ENCODE measurements at places on chromosomes 4 and X.

GRCh38 chr4:132063829-132064228, 1085.3 kb upstream of the PCDH10 start:
- no peak for DNase-seq

DNA sequence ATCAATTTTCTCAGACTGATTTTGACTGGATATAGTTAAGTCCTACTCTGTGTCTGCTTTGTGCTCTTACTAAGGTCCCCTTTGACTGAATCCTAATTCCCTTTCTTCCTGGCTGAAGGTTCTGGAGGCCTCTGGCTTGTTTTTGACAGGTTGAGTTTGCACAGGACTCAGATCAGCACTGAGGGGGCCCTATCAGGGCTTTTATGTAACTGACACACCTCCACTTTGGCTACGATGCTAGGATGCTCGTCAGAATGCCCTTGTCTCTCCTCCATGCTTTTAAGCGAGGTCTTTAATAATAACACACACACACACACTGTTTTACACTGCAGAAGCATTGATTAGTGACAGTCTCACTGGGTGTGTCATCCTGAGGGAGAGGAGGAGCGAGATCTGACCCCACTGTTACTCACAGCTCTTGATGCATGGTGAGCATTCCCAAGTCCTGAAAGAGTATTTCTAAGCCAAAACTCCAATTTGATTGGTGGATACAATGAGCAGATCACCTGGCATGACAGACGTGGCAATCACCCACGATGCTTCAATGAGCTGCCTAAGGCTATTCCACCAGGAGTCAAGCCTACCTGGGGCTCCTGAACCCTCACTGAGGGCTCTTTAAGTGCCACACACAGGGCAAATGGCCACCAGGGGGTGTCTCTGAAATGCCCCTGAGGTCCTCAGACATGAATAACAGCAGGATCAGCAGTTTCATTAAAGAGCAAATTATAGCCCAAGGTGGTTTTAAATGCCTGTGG, 130.4 kb upstream of the CPEB2 start:
- DNase-seq: no peak

DNA sequence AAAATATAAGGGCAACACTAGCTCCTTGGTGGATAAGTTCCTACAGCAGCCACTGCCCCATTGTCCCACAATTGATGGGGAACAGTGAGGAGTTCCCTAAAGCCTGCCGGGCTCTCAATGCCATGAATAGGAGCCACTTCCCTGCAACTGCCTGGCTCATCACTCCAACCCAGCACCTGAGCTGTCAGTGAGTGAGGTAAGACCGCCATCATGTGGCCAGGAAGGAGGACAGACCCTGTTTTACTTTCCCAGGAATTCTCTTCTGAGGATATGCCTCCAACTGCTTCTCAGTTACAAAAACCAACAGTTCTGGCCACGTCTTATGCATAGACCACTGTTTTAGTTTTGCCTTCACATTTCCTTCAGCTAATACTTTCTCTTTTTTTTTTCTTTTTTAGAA, 45.5 kb downstream of the SRPX start:
- DNase-seq: no peak

- no peak for DNase-seq
Measured at GRCh38 chr4:145170223-145170622, 10.2 kb downstream of the OTUD4 start.

- no peak for DNase-seq
Measured at GRCh38 chr4:31545755-31546154, 825.6 kb downstream of the PCDH7 start.

GRCh38 chr4:175339100-175339707, 421.0 kb downstream of the ADAM29 start:
- DNase-seq: no peak

DNA sequence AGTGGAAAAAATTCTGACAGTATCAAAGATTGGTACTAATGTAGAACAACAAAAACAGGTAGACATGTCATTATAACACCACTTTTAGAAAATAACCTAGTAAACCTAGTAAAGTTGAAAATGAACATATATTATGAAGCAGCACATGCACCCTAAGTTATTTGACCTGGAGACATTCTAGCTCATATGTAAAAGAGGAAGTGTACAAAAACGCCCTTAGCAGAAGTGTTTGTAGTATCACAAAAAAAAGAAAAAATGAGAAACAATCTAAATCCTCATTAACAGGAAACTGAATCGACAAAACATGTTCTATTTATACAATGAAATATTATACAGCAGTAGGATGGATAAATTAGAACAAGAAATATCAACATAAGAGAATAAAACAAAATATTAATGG, 318.9 kb upstream of the PPP1R2C start:
- no peak for DNase-seq

DNA sequence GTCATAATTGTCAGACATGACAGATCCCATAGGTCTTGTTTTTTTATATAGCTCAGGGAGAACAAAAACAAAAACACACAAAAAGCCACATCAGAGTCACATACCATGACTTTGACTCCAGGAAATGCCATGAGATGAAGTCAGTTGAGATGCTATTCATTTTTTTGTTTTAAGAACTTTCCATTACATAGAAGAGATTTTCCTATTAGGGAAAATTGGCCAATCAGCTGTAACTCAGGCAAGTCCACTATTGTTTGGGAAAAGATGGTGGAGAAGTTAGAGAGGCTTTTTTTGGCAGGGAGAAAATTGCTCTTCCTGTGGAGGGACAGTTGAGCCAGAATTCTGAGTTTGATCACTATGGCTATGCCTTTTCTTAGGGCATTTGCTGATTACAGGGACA, 72.6 kb downstream of the SMARCA5 start:
- DNase-seq: no peak

- no peak for DNase-seq
Measured at GRCh38 chrX:132614297-132614696, 125.5 kb upstream of the MBNL3 start.

DNA sequence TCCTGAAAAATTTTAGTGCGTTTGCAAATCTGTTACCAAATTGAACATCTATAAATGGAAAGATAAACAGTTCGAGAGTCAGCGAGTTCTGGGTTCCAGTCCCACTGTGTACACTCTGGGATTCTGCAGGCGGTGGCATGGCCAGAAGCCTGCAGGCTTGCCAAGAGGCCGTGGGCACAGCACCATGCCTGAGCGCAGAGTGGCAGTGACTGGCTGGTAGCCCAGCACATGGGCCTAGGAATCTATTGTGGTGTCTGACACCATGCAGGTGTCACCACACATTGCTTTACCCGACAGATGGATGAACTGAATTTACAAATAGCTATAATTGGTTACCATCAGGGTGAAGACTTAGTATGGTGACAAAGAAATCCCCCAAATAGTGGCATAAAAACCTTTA, 71.7 kb upstream of the TLR3 start:
- DNase-seq: no peak

- no peak for DNase-seq
Measured at GRCh38 chr4:146076081-146076480, 99.4 kb upstream of the LSM6 start.

GRCh38 chrX:111671668-111672067, 9.3 kb upstream of the ALG13 start:
- DNase-seq: no peak

DNA sequence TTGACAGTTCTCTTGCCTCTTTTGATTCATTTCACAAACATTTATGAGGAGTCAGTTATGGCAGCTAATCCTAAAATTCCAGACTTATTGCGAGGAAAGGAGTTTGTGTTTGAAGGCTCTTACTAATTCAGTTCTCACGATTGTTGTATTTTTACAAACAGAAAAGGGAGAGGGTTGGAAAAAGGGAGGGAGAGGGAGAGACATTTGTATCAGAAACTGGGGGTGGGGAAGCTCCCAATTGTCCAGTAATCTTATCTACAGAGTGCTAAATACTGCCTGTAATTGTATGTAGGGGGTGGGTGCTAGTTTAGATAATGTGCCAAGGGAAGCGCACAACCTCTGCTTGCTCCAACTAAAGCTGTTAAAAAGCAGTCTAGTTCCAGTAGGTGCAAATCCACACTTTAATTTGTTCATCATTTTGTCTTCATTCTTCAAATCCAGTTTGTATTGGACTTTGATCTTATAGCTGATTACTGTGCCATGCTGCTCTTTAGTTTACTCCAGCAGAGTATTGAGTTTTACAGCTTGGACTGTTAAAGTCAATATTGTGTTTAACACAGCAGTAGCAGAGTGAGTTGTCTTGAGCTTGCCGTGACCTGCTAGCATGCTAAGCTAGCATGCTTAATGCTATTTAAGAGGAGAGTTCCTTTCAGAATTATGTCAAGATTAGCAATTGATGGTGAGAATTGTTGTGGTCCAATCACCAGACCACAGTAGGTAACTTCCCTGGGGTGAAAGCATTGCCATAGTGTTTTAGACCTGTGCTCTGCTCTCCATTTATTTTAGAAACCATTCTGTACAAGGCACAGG, 13.9 kb downstream of the FNIP2 start:
- no peak for DNase-seq

GRCh38 chr4:110002326-110002725, 89.6 kb downstream of the EGF start:
- no peak for DNase-seq

- DNase-seq: no peak
Measured at GRCh38 chr4:122911588-122911987, 10.8 kb downstream of the NUDT6 start.

- DNase-seq: no peak
Measured at GRCh38 chr4:185835814-185836213, 23.8 kb upstream of the SORBS2 start.

- DNase-seq: no peak
Measured at GRCh38 chrX:1152090-1152489, 60.4 kb downstream of the CRLF2 start.

GRCh38 chr4:61938250-61938846, 738.2 kb downstream of the ADGRL3 start:
- no peak for DNase-seq

DNA sequence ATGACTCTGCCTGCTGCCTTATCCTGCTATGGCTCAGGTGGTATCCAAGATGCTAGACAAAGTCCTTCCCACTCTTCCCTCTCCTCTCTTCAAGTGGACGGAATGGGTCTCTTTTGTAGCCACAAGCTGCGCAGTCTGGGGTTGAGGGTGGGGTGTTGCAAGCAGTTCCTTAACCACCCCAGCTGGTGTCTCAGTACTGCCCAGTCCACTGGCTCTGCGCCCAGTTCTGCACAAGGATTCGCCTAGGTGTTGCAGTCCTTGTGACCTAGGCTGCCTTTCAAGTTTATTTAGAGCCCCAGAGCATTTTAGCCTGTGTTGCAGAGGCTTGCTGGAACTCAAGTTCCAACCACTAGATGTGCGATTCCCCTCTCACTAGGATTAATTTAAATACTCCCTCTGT, 120.7 kb downstream of the NEXMIF start:
- no peak for DNase-seq

DNA sequence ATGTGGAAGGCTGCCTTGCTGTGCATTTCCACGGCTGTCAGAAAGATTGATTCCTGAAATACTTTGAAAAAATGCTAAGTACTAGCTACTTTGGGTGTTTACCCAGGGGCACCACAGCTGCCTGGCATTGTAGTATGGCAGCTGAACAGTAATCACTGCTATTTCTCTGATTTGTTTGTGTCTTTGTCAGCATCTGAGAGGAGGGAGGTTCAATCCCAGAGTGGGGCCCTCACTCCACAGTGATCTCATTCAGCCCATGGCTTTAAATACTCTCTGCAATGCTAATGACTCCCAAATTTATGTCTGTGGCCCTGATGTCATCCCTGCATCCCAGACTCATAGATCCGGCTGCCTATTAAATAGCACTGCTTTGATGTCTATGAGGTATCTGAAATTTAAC, 575.3 kb upstream of the MAGEB2 start:
- DNase-seq: no peak

- DNase-seq: no peak
Measured at GRCh38 chr4:106582103-106582502, 213.5 kb upstream of the GIMD1 start.

DNA sequence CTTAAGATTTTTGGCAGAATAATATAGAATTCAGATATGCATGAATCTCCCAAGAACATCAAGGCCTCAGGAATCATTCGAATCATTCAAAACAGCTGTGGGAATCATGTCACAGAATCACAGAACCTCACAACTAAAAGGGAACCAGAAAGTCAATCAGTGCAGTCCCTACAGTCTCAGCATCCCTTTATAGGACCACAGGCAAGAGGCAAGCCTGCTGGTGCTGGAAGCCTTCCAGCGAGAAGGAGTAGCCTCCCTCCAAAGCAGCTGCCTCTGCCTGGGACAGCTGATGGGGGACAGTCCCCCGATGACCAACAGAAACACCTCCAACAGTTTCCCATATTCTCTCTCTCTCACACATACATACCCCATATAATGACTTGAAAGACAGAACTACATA, 20.7 kb downstream of the QDPR start:
- no peak for DNase-seq

DNA sequence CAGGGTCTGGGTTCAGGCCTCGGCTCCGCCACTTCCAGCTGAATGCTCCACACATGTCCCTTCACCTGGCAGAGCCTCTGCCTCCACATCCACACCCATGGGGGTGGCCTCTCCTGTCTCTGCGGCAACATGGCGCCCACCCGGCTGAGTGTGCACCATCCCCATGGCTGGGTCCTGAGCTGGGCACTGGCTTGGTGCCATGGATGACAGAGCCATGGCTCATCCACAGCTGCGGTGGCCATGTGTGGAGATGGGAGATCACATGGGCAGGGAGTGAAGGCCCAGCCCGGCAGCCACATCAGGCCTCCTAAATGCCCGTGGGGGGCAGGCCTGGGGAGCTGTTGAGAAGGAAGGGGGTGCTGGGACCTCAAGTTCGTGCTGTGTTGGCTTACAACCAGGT, 213.7 kb downstream of the AFAP1 start:
- no peak for DNase-seq

GRCh38 chr4:81555489-81555888, 83.8 kb upstream of the RASGEF1B start:
- DNase-seq: no peak

GRCh38 chr4:24657768-24658617, 73.6 kb upstream of the DHX15 start:
- no peak for DNase-seq

- DNase-seq: no peak
Measured at GRCh38 chrX:24999511-24999910, 16.3 kb downstream of the ARX start.

GRCh38 chr4:88533088-88533790, 9.7 kb upstream of the PYURF start:
- no peak for DNase-seq

- DNase-seq: no peak
Measured at GRCh38 chr4:4849524-4850193, 9.8 kb upstream of the MSX1 start.

GRCh38 chrX:103357871-103358270, 1.6 kb downstream of the TCEAL9 start:
- no peak for DNase-seq

DNA sequence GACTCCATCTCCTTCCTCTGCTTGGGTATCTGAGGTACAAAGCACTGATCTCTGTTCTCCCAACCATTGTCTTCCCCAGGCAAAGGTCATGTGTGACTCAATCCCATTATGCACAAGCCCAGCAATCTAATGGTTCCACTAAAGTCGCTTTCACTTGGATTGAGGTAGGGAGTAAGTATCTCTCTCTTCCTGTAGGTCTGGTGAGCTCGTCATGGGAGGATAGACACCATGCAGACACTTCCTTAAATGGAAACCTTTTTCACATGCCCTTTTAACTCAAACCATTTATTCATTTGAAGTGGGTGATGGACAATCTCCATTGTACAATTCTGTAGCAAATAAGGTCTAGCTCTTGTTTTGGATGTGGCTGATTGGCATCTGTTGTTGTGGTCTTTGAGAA, 245.2 kb upstream of the CLNK start:
- no peak for DNase-seq

All from stimulated activated CD8-positive, alpha-beta memory T cell treated with anti-CD3 and anti-CD28 coated beads, Interleukin-15, amount 100 ng/mL, for 24 hours (primary cell).